Esophagus squamous epithelium (tissue), 5 donors: ENCODE measurements at places on chromosomes 2 and 18.

- DNase-seq: no peak
These were observed 427.5 kb downstream of the LRATD1 start for GRCh38 chr2:15059870-15060512.

GRCh38 chr2:86234563-86235131 lies 35.4 kb downstream of the MRPL35 start:
- no peak for DNase-seq

- no peak for DNase-seq
These were observed 54.5 kb upstream of the ATG16L1 start for GRCh38 chr2:233197022-233197421.

- DNase-seq: no peak
These were observed 85.1 kb downstream of the LBH start for GRCh38 chr2:30316408-30316807.

- DNase-seq: no peak
These were observed 106.9 kb downstream of the GATA6 start for GRCh38 chr18:22276334-22276713.

DNA sequence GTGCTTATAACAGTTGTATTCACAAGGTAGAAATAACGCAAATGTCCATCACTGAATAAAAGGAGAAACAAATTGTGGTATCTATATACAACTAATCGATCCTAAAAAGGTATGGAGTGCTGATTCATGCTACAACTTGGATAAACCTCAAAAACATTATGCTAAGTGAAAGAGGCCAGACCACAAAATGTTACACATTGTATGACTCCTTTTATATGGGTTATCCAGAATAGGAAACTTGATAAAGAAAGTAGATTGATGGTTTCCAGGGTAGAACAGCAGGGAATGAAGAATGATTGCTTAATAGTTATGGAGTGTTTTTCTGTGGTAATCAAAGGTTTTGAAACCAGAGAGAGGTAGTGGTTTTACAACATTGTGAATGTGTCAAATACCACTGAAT lies 432.2 kb upstream of the TRIB2 start:
- no peak for DNase-seq

- no peak for DNase-seq
These were observed 8.9 kb downstream of the MAPRE2 start for GRCh38 chr18:35050028-35050546.

DNA sequence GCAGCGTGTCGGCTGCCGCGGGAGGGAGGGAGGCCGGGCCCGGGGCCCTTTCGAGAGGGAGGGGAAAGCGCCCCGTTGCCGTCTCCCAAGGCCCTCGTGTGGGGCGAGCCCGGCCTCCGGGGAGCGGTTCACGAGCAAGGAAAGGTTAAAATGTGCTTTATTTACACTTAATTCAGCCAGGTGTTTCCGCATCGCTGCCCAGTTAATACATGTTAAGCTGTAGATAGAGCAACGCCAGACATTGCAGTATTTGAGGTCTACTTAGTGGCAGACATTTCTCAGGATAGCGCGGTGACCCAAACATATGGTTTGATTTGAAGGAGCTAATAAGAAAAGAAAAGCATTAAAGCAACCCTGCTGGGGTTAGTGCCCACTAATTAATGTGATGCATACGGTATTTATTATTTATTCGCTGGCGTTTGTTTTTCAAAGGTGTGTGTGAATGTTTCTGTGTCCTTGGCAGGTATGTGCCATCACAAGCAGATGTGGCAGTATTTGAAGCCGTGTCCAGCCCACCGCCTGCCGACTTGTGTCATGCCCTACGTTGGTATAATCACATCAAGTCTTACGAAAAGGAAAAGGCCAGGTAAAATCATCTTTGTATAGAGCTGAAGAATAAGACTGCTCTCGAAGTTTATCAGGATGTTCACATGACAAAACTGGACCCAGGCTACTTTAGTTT lies 571 bp downstream of the EEF1B2 start:
- no peak for DNase-seq

DNA sequence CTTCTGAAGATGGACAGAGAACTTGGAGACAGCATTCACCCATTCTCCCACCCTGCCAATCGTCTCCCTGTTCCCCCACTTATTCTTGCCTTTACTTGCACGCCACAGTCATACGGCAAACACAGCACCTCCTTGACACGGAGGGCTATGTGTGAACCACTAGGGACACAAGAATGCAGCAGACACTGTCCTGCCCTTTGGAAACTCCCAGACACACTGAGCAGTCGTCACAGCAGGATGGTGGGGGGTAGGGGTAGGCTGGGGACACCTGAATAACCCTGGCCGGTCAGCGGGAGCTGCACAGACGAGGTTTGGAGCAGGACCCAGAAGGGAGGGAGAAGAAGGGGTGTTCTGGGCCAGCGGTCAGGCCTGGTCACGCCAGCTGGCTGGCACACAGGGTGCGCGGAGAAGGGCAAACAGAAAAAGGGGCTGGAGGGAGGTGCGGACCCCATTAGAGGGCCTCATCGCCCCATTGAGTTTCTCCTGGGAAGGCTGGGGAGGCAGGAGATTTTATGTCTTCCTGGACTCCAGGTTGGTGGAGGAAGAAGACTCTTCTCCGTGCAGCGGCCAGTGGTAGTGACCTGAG lies 40.0 kb upstream of the FOSL2 start:
- DNase-seq: no peak

- no peak for DNase-seq
These were observed 75.6 kb upstream of the MGAT5 start for GRCh38 chr2:134178138-134178877.

GRCh38 chr2:226730481-226730880 lies 69.1 kb downstream of the IRS1 start:
- no peak for DNase-seq

GRCh38 chr2:204272089-204272488 lies 273.2 kb upstream of the PARD3B start:
- no peak for DNase-seq

GRCh38 chr2:239235311-239235710 lies 165.5 kb downstream of the HDAC4 start:
- DNase-seq: no peak

- DNase-seq: no peak
These were observed 40.7 kb downstream of the DYSF start for GRCh38 chr2:71494091-71494490.

GRCh38 chr2:10395893-10396292 lies 52.2 kb downstream of the ODC1 start:
- no peak for DNase-seq

GRCh38 chr2:207334624-207335371 lies 169.1 kb upstream of the KLF7 start:
- no peak for DNase-seq

DNA sequence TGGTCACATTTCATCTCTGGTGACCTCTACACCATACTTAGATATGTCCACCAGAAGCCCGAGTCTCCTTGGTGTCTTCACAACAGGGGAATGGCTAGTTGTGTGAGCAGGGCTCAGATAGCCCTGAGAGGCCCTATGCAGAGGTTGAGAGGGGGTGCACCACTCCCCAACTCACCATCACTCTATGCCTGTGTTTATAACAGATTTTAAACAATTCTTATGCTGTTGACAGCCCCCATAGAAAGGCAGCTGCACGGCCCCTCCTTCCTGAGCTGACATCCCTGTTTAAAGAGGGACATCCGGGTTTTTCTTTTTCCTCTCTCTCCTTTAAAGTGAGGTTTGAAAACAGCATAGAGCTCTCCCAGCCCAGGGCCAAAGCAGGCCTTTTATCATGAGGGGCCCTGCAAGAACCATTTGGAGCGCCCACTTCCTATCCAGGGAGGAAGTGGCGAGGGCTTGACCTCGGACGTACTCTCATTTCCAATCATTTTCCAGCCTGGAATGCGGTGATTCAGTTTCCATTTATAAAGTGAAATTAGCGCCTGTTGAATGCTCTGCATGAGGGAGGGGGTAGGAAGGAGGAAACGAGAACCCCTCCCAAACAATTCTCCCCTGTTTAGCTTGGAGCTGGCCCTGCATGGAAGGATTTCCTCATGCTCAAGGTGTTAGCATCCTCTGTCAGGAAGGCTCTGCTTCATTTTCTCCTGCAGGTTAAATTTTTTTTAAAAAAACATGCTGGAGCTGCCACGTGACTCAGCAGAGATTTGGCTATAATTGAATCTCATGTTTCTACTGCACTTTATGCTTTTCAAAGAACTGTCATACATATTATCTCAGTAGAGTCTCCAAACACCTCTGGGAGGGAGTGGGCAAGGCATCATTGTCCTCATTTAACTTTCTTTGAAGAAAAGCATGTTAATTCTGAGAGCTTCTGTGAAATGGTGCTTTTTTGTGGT lies 117.5 kb downstream of the DDX1 start:
- DNase-seq: no peak

DNA sequence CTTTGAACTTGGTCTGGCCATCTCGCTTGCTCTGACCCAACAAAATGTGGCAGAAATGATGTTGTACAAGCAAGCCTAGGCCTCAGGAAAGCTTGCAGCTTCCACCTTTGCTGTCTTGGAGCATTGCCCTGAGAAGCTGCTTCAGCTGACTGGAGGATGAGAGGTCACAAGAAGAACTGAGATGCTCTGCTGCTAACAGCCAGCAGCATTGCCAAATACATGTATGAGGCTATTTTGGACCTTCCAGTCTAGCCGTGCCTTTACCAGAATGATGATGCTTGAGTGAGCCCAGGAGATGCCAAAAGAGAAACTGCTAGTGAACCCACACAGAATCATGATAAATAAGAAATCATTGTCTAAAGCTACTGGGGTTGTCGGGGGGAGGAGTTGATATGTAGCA lies 13.2 kb upstream of the ITGAV start:
- no peak for DNase-seq

DNA sequence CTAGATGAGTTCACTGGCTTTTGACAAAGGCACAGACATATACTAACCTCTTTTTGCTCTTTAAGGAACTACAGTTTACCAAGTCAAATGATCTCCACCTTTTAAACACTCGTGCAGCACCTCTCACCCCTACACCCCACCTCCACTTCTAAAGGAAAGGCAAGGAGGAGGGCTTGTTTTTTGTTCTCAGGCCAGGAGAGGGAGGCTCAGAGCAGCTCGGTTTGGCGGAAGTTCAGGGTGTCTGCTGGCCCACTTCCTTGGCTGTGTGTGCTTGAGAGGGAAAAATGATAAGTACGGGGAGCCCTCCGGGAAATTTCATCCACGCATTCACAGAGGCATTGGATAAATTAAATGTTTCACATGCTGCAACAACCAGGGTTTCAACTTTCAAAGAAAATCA lies 667.9 kb downstream of the BCL11A start:
- DNase-seq: no peak

DNA sequence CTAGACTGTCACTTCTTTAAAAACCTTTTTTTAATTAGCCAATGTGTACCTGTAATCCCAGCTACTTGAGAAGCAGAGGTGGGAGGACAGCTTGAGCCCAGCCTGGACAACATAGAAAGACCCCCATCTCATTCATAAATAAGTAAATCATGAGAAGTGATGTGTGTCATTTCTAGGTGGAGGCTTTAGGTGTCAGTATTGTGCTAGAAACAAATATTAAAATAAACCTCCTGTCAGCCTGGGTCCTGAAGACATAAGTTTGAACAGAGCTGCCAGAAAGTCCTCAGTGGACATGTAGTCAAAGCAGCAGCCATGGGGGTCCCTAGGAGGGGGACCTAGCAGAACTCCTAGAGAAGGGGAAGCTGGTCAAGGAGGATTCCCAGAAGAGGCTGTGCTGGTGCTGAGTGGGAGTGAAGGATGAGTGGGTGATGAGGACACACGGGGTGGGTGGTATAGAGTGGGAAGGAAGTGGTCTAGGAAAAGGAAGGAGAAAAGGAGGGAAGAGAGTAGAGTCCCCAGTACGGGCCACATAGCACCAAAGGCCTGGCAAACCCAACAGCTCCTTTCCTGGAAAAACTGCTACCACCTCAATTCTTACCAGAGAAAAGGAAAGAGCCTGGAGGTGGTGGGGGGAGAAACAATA lies 316.6 kb upstream of the NCKAP5 start:
- DNase-seq: no peak

DNA sequence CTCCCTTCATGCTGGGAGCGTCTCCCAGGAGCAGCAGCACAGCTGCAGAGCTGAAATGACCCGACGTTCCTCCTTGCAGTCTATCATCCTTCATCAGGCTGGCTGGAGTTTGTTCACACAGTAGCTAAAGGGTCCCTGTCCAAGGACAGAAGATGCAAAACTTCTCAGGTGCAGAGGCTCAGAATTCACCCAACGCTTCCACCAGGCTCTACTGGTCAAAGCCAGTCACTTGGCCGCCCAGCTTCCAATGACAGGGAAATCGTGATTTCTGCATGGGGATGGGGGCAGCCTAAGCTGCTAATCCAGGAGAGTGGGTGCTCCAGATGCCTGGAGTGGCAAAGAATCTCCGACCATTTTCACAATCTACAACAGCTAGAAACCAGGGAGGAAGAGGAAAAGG lies 97.0 kb upstream of the SALL3 start:
- DNase-seq: no peak

GRCh38 chr18:75088021-75088506 lies 120.9 kb downstream of the PTGR3 start:
- no peak for DNase-seq

DNA sequence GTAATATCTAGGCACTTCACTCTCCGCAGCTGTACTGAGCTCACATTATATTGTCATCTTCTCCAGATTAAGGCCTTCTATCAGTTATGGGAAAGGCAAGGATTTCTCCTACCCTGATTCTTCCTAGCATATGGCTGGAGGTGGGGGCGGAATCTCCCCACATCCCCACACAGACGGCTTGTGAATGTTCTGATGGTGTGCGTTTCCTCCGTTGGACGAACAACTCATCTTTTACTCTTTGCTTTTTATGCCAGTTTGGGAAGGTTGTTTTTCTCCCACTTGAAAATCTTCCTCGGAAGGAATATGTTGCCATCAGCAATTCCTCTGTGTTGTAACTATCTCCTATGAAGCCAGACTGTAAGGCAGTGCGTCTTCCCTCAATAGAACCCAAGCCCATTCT lies 24.3 kb downstream of the KLHL29 start:
- DNase-seq: no peak

DNA sequence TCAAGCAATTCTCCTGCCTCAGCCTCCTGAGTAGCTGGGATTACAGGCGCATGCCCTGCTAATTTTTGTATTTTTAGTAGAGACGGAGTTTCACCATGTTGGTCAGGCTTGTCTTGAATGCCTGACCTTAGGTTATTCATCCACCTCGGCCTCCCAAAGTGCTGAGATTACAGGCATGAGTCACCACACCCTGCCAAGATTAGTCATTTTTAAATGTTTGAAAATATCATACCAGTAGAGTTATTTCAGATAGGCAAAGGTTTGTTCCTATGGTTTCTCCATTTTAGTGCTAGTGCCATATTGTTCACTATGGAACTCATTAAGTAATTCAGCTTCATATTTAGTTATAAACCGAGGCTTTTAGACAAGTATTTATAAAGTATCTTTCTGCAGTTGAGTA lies 52.3 kb downstream of the HIBCH start:
- DNase-seq: no peak

GRCh38 chr18:515838-516237 lies 15.3 kb upstream of the COLEC12 start:
- DNase-seq: no peak

DNA sequence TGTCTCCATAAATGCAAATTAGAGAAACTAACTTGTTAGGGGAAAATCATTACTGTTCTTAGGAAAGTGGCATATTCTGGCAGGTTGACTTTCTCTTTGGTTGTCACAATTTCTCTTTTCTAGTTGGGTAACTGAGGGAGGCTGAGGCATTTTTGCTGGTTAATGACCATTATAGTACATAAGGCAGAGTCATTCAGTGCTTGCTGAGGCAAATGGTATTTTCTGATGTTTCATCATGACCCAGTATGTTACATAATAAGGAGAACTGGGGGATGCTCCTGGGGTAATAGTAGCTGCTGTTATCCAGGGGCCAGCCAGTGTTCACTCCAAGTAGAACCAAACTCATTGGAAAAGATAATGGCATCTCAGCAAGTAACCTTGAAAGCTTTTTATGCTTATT lies 62.3 kb downstream of the ITGA6 start:
- no peak for DNase-seq

- no peak for DNase-seq
These were observed 46.8 kb downstream of the COMMD1 start for GRCh38 chr2:61952288-61952687.
